Activated CD4-positive, alpha-beta T cell treated with anti-CD3 and anti-CD28 coated beads for 36 hours (primary cell): ENCODE measurements at places on chromosomes 6 and 20. TPM values are rescaled to one million over a fixed set of nuclear protein-coding genes. Genes with fewer than 3 reads are reported as not detected.

SMLR1 gene
- not detected for total RNA-seq

CD109 gene
- 15.8 TPM for total RNA-seq

TREM2 gene
- not detected for total RNA-seq

FAM209A gene
- total RNA-seq, result 0.73 TPM

RUNX2 gene
- total RNA-seq, result 18.1 TPM

REM1 gene
- not detected for total RNA-seq

SNRPB gene
- total RNA-seq, result 466 TPM

MYLK4 gene
- 0.16 TPM for total RNA-seq

FAM209B gene
- not detected for total RNA-seq

TAP2 gene
- total RNA-seq, result 96.4 TPM

LAMA2 gene
- total RNA-seq, result 0.65 TPM

RPS6KA2 gene
- total RNA-seq, result 9.3 TPM

NMBR gene
- not detected for total RNA-seq

BHLHE23 gene
- not detected for total RNA-seq

DHX35 gene
- 8.7 TPM for total RNA-seq
